ENCODE measurements at places on chromosomes 2 and 18. TPM values are rescaled to one million over a fixed set of nuclear protein-coding genes. Genes with fewer than 3 reads are reported as not detected.

The AGAP1 gene
- total RNA-seq = 46.3 TPM

The CRYGD gene
- not detected for total RNA-seq

The LCLAT1 gene
- 29.0 TPM for total RNA-seq

DNA sequence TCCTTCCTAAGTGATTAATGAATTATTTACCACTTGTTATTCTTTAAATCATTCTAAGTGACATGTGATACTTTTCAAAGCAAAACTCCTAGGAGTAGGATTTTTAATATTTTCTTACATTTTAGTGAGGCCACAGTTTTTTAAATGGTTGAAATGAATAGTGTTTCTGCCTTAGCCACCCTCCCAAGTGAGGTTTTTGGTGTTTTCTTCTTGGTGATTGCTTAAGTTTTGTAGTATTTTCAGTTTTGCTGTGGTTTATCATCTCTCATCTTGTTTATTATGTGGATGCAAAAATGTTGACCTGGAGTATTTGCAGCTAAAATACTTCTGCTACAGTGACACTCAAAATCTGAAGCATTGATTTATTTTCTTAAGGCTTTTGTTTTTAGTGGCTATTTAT, 9.8 kb downstream of the AFTPH start:
- DNase-seq = no peak

GRCh38 chr2:234587341-234588053, 90.6 kb upstream of the ARL4C start:
- no peak for DNase-seq

DNA sequence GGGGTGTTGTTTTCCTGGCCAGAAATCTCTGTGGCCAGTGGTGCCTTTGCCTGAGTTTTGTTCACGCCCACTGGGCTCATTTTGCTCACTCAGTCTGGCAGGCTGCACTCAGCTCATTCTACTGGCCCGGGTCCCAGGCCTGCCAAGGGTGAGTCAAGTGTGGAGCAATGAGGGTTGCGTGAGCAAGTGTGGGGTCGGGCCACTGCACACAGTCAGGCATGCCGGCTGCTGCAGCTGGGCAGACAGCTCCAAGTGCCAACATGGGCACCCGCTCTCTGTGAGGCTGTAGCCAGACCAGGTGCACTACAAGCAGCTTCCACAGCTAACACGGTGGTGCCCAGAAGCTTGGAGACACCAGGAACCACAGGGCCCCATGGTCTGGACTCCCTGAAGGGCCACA, 801.1 kb upstream of the RAB6C start:
- DNase-seq = no peak

DNA sequence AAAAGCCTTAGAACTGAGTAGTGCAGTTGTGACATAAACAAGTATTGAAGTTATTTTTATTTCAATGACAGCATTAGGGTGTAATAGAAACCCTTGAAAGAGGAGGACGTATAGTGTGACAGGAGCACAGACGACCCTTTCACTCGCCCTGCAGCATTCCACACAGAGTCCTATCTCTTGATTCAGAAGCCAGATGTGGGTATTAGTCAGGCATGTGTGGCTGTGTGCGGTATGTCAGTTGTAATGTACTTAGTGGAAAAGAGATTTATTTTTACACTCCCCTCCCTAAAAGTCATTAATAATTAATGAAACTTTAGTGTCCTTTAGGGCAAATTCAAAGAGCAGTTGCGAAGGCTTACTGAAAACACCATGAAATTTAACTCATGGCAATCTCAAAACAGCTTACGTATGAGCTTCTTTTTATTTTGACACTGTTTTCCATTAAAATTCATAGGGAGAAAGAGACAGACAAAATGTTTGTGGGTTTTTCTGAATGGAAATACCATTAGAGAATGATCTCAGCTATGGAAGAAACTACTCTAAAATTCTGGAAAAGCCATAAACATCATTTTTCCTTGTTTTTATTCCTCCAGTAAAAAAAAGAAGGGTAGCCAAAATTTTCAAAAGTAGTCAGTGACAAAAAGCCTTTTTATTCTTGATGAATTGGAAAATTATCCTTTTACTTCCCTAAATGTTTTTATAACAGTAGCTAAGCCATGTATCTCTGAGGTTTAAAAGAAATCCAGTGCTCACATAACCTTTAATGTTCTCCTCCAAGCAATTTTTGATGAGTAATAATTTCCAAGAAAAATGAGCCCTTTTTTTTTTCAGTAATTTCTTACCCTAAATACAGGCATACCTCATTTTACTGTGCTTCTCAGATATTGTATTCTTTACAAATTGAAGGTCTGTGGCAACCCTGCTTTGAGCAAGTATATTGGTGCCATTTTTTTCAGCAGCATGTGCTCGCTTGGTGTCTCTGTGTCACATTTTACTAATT, 84.0 kb upstream of the DSEL start:
- DNase-seq = no peak

DNA sequence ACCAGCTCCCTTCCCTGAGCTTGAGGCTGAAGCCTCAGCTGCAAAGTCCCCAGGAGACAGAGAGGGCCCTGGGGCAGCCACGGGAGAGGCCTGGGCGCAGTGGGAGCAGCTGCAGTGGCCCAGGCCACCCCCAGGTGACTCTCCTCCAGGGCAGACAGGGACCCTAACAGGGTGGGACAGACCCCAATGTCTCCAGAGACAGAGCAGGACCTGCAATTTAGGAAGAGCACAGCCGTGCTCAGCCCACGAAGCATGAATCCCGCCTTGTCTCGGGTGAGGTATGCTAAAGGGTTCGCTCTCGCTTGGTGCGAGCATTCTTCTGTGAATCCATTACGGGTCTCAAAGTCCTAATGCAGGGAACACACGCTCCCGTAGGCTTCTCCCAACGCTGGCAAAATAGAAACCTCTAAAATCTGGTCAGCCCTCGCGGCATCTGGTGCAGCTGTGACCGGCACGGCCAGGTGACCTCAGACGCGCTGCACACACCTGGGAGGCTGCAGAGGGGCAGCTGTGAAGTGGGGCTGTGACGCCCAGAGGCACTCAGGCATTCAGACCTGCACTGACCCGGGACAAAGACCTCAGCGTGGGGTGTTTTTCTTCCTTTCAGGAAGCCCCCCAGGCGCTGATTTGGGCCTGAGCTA, 12.6 kb downstream of the MBP start:
- DNase-seq = no peak

DNA sequence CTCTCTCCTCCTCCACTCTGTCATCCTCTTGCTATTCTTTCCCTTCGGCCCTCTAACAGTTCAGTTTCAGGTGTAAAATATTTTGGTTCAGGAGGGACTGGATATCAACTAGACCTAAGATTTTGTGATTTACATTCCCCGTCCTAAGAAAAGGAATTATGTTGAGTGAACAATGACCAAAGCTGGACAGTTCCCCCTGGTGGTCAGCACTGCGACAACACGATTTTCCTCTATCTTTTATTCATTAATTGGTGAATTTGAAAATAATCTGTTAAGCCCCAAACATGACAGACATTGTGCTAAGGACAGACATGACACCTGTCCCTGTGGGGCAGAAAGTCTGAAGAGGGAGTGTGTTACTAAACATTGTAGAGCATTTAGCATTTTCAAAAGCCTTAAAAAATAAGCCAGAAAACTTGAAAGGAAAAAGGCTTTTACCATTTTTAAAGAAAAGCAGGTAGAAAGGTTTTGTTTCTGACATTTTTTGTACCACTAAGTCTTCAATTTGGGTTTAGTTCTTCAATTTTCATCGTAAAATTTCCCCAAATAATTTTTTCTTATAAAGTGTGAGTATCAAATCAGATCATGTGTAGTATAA, 28.4 kb upstream of the GTF2A1L start:
- no peak for DNase-seq

DNA sequence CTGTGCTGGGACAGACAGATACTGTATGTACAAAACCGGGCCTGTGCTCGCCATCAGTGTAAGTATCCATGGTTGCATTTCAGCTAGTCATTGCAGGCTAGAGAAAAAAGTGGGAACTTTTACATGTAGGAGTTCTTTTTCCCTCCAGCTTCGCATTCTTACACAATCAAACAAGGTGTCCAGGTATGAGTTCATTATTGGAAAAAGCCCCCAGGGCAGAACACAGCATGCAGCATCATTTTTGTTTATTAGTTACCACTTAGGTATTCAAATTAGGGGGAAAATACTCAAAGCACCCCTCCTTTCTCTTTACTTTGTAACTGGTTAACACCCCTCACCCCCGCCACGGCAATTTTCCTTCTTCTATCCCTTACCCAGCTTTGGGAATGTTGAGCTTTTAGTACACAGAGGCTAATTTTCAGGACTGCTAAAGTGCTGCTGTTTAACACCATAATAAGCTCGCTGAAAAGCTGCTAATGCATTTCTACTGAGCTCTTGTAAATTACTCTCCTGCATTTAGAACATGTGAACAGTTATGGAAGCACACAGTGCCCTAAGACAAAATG, 13.6 kb downstream of the UPP2 start:
- no peak for DNase-seq

All from type B pancreatic cell (in vitro differentiated cells).